Left forelimb (tissue), 1 donor: ENCODE measurements at places on chromosomes 7 and 10.
A peak's percentile ranks its signal among the peaks of the same experiment; 100 is the strongest.

DNA sequence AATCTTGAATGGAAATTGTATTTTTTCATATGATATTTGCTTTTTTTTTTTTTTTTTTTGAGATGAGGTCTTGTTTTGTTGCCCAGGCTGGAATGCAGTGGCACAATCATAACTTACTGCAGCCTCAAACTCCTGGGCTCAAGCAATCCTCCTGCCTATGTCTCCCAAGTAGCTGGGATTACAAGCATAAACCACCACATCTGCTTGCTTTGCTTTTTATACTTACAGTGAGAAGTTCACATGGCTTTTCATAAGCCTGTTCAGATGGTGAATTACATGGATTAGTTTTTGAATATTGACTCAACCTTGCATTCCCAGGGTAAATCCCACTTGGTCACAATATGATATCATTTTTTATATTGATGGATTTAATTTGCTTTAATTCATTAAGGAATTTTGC lies 22.0 kb downstream of the LRRD1 start:
- DNase-seq: no peak

DNA sequence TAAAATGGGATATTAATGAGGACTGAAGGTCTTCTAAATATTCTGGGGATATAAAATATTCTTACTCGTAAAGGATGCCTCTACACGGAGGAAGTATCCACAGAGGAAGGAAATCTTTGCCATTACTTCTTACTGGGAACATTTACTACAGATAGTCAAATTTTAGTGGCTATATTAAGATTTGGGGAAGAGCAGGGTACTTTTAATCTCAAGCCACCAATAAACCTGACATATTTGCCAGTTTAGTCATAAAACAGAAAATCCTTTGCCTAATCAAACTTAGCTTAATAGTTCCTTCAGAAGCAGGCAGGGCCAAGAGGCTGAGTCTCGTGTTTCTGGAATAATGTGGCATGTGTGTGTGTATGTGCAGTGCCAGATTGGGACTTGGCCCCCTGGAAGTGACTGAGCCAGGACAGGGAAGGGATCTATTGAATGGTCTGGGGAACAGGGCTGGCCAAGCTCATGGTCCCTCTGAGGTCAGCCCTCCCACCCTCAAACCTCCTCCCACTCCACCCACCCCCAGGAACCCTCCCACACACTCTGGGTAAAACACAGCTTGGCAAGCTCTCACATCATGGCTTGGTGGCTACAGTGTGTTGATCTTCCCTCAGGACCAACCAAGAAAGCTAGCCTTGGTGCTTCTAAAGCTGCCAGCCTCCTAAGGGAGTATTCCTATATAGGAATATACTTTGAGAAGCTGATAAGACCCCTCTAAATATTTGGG lies 1.6 kb upstream of the PIK3CG start:
- DNase-seq: no peak

GRCh38 chr7:155699180-155699579 lies 54.7 kb downstream of the RBM33 start:
- DNase-seq: no peak

GRCh38 chr10:79378647-79379511 lies 31.6 kb downstream of the PPIF start:
- no peak for DNase-seq

DNA sequence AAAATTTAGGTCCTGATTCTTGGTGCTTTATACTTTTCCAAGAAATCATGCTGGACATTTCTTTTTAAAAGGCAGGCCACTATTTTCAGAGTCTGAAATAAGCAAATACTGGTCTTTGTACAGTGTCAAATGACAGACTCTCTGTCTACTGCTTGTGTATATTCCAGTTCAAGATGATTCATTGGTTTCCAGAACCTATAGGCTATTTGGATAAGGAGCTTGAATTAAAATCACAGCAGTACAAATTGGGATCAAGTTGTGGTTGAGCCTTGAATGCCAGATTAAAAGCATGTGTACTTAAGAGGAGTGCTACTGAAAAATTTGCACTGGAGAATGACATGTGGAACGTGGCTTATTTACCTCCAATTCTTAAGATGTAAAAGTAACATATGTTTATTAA lies 10.7 kb downstream of the KMT2E start:
- DNase-seq: no peak

GRCh38 chr10:132893090-132893489 lies 49.3 kb downstream of the CFAP46 start:
- DNase-seq: peak; percentile 62

GRCh38 chr10:89921403-89921802 lies 220.0 kb downstream of the KIF20B start:
- DNase-seq: no peak

DNA sequence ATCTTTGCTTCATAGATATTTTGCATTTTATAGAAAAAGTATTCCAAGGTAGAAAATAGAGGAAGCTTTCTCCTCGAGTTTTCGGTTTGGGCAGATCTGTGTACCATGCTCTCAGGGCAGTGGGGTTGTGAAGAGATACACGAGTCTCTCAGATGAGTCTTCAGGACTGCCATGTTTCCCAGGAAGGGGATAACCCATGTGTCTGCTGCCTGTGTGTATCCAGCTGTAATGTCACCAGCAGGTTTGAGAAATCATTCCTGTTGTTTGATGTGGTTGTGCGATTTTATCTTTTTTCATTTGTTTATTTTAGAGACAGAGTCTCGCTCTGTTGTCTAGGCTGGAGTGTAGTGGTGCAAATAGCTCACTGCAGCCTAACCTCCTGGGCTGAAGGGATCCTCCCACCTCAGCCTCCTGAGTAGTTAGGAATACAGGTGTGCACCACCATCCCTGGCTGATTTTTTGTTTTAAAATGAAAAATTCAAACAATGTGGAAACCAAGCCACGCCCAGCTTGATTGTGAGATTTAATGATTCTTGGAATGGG lies 48.9 kb downstream of the SNX10 start:
- DNase-seq: no peak

DNA sequence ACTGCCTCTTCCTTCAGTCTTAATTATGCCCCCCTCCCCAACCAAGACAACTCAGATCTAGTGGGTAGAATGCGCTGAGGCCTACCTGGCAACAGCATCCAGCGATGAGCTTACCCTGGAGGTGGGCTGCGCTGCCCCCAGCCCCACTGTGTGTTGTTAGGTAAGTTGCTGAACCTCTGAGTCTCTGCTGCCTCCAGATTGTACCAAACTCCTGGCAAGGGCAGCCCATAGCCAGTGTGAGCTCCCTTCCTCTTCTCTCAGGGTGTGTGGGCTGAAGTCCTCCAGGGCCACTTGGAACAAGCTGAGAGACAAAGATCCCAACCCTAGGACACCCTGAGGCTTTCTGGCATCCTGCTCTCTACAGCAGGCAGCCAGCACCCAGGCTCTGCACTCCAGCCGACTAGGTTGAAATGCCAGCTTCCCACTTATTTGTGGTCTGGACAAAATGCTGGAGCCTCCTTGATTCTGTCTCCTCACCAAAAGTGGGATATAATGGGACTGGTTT lies 135.3 kb downstream of the ARHGAP22 start:
- peak; percentile 30 for DNase-seq

- no peak for DNase-seq
Observed at GRCh38 chr10:43461950-43462349, 25.0 kb downstream of the ZNF487 start.

- DNase-seq: no peak
Observed at GRCh38 chr10:112524641-112525040, 77.6 kb downstream of the VTI1A start.

DNA sequence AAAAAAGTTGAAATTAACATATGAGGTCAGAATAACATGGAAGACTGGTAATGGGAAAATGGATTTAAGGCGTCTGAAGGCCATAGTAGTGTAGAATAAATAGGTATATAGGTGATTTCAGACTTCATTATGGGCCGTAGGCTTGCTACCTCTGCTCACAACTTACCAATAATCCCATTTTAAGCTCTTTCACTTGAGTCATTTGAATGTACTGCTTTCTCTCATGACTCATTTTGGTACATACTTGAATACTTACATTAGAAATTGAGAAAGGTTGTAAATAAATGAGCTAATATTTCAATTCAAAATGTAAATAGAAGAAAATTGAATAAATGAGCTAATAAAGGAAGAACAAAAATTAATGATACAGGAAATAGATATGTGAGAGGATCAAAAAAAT lies 42.2 kb upstream of the NEUROD6 start:
- DNase-seq: no peak

- DNase-seq: no peak
Observed at GRCh38 chr10:70354556-70354955, 27.9 kb downstream of the LRRC20 start.

- no peak for DNase-seq
Observed at GRCh38 chr10:72322280-72323058, 32.2 kb downstream of the DNAJB12 start.

- DNase-seq: no peak
Observed at GRCh38 chr7:55188590-55189138, 169.8 kb downstream of the EGFR start.

DNA sequence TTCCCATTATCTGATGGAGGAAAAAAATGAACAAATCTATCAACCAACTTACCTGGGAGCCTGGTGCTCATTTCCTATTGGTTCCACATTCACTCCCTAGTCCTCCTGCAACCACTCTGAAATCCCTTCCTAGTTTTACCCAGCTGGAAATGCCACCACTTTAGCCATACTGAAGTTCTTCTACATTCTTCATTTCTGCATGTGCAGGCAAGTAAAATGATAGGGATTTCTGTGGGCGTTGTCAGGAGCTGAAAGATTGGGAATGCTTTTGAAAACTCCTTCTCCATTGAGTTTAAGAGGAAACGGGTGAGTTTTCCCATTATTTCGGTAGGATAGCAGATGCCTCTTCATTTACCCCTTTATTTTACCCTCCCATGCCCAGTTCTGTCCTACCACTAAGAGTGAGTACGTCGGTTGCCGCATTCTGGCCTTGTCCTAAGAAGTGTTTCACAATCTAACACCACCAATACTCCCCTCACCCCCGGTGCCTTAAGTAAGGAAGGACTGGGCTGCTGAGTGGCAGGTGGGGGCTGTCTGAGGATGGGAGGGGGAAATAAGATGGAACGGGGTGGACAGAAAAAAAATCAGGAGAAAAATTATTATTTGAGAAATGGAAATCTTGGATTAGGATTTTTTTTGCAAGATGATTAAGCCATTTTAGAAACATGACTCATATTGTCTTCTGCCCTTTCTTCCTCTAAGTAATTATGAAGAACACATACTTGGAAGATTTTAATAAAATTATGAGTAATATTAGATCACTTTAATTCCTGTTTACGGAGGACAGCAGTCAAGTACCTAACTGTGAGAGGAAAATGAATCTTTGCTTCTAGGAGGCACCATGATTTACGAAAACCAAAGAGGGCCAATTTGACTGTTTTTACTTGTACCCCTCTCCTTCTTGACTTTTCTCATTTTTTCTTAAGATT lies 13.2 kb upstream of the TAS2R60 start:
- DNase-seq: no peak

- DNase-seq: no peak
Observed at GRCh38 chr10:130637089-130637676, 501.0 kb downstream of the GLRX3 start.

DNA sequence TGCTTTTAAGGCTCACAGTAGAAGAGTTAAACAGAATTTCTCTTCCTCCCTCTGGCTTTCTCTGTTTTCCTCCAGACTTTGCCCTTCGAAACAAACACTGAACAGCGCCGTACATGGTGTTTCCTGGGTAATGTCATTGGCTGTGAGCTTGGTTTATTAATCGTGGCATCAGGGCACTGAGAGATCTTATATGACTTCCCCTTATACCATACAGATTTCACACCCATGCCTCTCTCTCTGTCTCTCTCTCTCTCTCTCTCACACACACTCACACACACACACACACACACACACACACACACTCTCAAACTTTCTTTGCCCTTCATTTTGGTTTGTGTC lies 195.5 kb downstream of the CREB5 start:
- no peak for DNase-seq

GRCh38 chr7:135334830-135335543 lies 101.3 kb downstream of the STRA8 start:
- DNase-seq: no peak

DNA sequence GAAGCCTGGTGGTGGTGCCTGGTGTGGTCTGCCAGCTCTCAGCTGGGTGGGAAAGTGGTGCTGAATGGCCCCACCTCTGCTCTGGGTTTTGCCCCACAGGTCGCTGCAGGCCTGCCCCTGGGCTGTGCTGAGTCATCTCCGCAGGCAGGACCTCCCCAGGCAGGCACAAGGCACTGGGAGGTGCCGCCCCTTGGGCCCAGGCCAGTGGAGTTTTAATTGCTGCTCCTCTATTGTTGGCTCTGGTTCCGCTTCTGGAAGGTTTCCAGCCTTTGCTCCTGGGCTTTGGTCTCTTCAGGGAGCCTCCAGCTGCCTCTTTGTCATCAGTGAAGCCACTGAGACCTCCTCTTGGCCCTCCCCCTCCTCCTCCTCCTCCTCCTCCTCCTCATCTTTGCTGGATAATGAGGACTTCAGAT lies 180.3 kb upstream of the GRB10 start:
- no peak for DNase-seq

DNA sequence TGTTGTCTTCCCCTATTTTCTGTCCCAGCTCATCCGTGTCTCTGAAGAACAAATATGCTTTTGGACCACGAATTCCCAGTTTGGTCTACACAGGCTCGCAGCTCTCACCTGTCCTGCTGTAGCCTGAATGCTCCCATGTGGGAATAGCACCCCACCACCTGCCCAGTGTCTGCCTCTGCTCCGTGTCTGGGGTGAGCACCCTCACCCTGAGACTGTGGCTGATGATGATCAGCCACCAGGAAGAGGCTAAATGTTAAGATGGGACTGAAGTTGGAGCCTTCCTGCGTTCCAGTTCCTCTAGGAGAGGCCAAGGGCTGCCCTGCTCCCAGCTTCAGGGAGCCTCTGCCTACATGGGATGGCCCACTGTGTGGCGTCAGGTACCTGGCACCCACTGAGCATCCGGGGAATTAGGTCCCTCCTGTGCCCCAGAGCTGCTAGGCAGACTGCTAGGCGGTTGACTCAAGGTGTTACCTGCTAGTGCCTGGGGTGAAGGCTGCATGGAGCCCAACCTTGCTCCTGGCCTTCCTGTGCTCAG lies 3.7 kb downstream of the PGAM2 start:
- DNase-seq: no peak

GRCh38 chr7:40401406-40401805 lies 266.6 kb downstream of the SUGCT start:
- no peak for DNase-seq

DNA sequence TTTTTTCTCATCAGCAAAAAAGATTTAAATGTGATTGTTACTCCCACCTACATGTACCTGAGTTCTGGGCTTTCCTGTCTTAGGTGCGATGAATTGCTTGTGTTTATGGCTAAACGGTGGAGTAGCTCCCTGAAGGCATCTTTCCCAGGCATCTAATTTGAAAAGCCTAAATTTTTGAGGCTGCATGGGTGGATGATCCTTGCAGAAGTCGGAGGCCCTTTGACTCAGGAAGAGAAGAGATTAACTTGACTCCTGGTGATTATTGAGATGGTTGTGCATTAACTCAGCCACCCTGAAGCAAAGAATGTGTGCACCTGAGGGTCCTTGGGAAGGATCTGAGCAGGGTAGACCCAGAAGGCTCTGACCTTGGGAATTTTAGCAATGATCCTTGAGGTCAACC lies 155.6 kb upstream of the SEMA3C start:
- no peak for DNase-seq

- no peak for DNase-seq
Observed at GRCh38 chr7:22662556-22663356, 64.2 kb upstream of the IL6 start.

- DNase-seq: no peak
Observed at GRCh38 chr7:138565071-138565450, 105.0 kb downstream of the TRIM24 start.

GRCh38 chr7:76310102-76310957 lies 7.9 kb downstream of the HSPB1 start:
- DNase-seq: peak; percentile 78
